T-helper 1 cell (primary cell): ENCODE measurements at places on chromosomes 16 and 17.
A peak's percentile ranks its signal among the peaks of the same experiment; 100 is the strongest.

- no peak for DNase-seq
Measured at GRCh38 chr17:32584792-32585191, 98.0 kb downstream of the CDK5R1 start.

- DNase-seq: no peak
Measured at GRCh38 chr17:34255841-34256240, 756 bp downstream of the CCL2 start.

- no peak for DNase-seq
Measured at GRCh38 chr17:76542566-76542971, 2.7 kb downstream of the PRCD start.

DNA sequence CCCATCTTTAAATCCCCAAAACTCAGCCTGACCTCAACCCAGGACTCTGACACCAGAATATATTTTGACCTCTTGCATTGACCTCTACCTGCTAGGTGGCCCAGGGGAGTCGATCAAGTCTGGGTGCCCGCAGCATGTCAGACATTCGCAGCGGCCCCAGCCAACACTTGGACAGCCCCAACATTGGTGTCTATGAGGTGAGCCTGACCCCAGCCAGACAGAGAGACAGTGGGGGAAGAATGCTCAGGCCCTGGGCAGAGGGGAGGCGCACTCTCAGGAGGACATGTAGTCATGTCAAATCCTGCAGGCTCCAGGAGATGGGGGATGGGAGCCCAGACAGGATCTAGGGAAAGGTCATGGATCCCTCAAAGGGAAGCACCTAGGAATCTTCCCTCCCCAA, 5.4 kb downstream of the GUCY2D start:
- DNase-seq: no peak

DNA sequence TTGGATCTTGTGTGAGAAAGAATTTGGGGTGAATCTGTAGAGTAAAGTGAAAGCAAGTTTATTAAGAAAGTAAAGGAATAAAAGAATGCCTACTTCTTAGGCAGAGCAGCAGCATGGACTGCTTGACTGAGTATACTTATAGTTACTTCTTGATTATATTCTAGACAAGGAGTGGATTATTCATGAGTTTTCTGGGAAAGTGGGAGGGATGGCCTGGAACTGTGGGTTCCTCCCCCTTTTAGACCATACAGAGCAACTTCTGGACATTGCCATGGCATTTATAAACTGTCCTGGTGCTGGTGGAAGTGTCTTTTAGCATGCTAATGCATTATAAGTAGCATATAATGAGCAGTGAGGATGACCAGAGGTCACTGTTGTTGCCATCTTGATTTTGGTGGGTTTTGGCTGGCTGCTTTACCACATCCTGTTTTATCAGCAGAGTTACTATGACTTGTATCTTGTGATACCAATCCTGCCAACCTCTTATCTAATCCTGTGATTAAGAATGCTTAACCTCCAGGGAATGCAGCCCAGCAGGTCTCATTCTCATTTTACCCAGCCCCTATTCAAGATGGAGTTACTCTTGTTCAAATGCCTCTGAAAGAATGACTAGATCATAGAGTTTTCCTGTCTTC, 58.7 kb downstream of the HSD17B2 start:
- DNase-seq: no peak

DNA sequence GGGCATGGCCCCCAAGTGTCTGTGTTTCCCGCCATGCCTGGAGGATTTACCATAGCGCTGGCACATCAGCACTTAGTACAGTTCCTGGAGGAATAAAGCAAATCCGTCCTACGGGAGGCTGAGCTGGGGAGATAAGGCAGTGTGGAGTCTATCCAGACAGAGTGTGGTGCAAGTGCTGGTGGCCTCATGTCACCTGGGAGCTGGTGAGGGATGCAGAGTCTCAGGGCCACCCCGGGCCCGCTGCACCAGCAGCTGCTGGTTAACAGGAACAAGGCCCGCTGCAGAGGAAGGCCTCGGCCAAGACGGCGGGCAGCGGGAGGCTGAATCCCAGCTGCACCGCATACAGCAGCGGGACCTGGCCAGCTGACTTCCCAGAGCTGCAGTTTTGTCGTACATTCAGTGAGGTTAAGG, 57.3 kb upstream of the CDC42EP4 start:
- no peak for DNase-seq

GRCh38 chr16:17306745-17307144, 164.0 kb downstream of the XYLT1 start:
- DNase-seq: no peak

GRCh38 chr16:78325468-78326352, 226.3 kb downstream of the WWOX start:
- DNase-seq: no peak

DNA sequence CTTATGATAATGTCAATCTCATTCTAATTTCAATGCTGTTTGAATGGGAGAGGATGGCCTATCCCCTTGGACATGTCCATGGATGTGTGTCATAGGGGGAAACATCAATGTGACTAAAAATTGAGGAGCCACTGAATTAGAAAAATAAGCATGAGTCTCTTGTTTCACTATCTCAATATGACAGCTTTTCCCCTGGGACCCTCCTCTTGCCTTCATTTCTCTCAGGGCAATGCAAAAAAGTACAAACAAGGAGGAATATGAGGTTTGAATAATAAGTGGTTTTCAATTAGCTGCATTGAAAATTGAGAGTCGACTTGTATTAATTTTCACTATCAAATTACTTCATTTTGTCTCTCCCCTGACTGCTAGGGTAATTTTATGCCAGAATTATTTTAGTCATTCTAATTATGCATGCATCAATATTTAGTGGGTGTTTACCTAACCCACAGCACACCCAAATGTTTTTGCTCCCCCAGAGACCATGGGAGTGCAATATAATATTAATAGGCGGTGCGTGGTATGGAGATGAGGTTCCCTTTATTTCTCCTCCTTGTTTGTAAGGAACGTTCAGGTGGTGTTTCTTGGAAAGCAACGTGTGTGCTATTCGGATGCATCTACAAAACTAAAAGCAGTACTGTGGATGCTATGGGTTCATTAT, 6.8 kb upstream of the SDR42E1 start:
- DNase-seq: no peak

DNA sequence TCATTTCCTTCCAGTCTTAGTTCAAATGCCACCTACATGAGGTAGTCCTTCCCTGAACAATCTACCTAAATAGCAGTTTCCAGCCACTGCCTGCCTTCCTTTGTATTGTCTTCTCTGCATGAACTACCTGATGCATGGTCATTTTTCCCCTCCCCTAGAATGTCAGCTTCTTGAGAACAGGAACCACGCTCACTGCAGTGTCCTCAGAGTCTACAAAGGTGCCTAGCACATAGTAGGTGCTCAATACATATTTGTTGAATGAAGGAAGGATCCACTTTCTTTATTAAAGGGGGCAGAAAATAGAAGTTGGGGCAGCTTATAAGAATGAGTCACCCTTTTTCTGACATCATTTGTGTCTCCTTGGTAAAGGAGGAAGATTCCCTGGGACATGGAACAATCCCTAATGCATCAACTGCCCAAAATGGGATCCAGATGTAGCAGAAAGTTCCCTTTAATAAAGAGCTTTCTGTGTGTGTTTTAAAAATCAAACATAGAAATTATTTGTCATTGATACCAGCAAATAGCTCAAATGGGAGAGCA, 4.4 kb upstream of the CYLD start:
- DNase-seq: no peak

DNA sequence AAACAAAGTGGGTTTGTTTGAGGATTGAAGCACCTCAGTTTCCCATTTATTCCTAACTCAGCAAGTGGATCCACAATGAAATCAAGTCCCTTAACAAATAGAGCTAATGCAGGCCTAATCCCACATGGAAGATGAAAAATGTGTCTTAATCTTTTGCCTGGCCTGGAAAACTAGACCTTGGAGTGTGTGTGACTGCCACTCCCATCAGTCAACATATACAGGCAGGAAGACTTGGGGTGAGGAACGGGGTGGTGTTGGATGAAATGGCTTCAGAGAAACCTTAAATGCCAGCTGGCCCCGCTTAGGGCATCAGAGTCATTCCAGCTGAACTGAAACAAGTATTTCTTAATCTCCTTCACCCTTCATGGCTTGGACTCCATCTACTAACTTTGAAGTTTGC, 269.5 kb downstream of the MAF start:
- no peak for DNase-seq

DNA sequence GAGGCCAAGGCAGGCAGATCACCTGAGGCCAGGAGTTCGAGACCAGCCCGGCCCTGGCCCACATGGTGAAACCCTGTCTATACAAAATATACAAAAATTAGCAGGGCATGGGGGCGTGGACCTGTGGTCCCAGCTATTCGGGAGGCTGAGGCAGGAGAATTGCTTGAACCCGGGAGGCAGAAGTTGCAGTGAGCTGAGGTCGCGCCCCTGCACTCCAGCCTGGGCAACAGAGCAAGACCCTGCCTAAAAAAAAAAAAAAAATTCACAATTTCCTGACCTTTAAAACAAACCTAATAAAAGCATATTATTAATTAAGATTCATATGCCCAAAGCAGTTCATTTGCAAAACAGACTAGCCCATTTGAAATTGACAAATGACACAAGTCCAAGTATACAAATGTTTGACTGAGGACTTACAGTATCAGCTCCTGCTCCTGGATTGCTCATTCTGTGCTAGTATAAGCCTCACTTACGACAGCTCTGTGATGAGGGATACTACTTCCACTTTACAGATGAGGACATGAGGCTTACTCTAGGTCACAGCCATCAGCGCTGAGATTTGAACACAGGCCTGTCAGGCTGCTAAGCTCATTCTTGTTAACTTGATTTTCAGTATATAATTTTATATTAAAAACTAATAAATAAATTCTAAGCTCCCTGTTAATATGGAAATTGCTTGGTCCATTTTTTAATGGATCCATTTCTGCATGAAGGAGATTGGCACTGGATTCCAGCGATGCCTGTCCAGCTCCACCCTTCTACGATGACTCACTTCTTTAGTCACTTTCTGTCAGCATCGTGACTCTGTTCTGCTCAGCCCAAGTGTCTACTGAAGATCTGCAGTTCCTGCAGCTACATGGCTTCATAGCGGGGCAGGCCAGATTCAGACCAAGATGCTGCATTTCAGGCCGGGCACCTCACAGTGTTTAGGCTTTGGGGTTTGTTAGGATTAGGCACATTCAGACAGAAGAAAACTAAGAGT, 88.2 kb downstream of the WDR59 start:
- no peak for DNase-seq

DNA sequence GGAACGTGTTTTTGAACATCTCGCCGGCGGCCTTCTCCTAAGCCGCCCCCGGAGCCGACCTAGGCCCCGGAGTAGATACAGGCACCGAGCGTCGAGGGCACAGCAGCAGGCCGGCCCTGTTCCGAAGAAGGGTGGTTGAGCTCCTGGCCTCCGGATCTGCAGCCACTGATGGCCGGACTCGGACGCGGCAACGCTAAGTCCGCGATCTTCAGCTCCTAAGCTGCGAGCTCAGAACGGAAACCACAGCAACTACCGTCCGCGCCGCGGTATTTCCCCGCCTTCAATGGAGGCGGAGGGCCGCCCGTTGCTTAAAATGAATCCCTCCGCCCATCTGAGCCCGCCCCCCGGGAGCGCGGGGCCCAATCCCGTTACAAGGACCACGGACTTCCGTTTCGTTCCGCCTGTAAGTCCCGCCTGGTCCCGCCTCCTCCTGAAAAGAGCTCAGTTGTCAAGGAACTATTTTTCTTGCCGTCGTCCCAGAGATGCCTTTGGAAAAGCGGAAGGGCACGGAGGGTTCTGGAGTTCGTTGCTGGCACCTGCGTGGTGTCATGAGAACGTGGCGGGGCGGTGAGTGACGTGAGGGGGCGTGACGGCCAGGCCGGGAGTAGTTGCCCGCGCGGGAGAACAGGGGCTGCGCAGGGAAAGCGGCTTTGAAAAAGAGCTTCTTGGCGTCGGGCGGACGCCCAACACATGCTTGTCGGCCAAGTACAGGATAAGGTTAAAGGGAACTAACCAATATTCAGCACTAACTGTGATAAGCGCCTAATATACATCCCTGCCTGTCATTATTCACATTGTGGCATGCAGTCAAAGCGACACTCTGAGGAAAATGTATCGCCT, at the start of gene CFAP20:
Gene CFAP20 (minus strand): TSS at position 285 of the 840 bp plus-strand sequence. CDS start 266 bp downstream, at position 19.
- DNase-seq: peak; percentile 96

GRCh38 chr16:48479955-48480354, 94.7 kb upstream of the SIAH1 start:
- DNase-seq: no peak

- DNase-seq: no peak
Measured at GRCh38 chr17:80531400-80531799, 13.2 kb upstream of the RPTOR start.

DNA sequence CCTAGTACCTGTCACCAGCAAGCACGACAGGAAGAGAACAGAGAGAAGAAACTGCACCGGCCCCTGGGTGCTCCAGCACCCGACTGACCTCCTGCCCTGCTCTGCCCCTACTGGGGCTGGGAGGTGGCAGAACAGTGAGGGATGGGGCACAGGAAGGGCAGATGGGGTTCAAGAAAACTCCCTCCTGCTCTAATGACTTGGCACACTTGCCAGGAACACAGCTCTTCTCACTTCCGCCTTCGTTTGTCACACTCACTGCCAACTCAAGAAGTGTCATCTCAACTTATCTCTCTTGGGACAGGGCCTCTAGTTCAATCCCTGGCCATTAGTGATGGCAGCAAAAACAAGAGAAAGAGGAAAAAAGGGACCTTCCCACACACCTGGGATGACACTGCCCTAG, 42.7 kb upstream of the ICAM2 start:
- no peak for DNase-seq

DNA sequence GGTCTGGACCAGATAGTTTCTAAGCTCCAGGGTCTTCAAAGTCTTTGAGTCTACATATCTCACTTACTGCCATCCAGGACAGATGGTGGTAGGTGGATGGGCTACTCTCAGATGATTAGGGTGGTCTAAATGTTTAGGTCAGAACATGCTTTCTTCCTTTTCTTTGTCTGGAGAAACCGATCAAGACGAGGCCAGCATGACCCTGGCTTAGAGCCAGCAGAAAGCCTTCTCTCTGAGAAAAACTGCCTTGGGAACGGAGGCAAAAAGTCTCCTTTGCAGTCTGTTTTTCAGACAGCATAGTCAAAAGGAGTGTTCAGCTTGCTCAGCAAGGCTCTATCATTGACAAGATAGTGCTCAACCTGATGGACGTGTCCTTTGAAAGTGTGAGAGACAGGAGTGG, 48.8 kb downstream of the SPACA3 start:
- no peak for DNase-seq

GRCh38 chr17:58506354-58507080, 7.9 kb downstream of the MTMR4 start:
- no peak for DNase-seq

- DNase-seq: no peak
Measured at GRCh38 chr17:69703751-69704150, 289.3 kb downstream of the MAP2K6 start.

DNA sequence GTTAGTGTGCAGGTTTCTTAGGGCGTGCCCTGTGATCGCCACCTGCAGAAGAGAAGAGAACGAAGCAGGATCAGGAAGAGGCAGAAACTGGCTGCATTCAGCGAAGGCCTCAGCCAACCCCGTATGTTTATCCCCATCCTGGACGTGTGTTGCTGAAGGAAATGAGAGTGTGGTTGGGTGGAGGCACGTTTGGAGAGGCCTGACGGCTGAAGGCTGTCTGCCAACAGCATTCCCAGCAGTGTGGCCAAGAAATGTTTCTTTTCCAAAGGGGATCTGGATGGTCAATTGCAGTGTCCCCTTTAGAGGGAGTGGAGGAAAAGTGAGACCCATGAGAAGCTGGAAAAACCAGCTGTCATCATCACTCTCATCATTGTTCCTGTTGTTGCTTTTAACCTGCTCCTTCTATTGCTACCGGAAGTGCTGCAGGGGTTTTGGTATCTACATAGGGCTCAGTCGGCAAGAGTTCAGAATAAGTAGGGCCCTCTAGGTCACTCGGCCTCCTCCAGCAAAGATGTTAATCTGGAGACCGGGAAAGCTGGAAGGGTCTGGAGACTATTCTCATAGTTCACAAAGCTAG, 46.5 kb upstream of the SLC47A1 start:
- no peak for DNase-seq
